ENCODE measurements at places on chromosomes 13 and 19. TPM values are rescaled to one million over a fixed set of nuclear protein-coding genes. Genes with fewer than 3 reads are reported as not detected.

Gene RHPN2
- 3.1 TPM for total RNA-seq

GRCh38 chr19:52237771-52238400, 31.5 kb upstream of the ZNF766 start:
- DNase-seq: peak; percentile 69
- no peak overlapping the region for H3K4me3 ChIP-seq
- H3K27me3 ChIP-seq: no peaks in the 10 kb centered on the region
- H3K27ac ChIP-seq: no peak overlapping the region

- H3K27me3 ChIP-seq: no peaks in the 10 kb centered on the region
- no peak for DNase-seq
- H3K27ac ChIP-seq: no peak overlapping the region
- H3K36me3 ChIP-seq: no peaks in the 10 kb centered on the region
- H3K4me3 ChIP-seq: no peak overlapping the region
- no peaks in the 10 kb centered on the region for H3K4me1 ChIP-seq
Observed at GRCh38 chr13:103517066-103517767, 451.0 kb upstream of the SLC10A2 start.

DNA sequence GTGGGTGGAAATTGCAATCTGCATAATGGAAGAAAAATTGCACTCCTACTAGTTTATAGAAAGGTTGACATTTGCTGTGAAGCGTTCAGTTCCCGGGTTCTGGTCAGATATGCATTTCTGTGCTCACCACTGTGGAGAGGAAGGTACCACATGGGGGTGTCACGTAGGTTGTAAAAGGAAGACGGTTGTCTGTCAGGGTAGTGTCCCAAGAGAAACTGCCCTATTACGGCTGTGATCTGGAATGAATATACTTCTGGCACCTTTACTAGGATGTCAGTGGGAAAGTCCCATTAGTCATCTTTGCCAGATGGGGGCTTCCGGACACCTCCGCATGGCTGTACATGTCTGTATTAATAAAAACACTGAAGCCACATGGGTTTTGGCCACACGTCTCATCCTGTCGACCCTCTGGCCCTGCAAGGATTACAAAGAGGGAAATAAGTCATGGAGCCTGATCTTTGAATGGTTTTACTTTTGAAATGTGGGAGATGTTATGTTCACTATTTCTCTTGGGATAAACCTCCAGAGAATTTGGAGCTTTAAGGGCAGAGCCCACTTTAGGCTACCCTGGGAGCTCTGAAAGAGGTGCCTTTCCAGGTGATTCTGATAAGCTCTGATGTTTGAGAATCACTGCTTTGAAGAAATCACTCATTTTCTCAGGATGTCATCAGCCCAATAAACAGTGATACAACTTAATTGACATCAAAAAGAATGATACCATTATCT, 133.9 kb downstream of the AKAP11 start:
- H3K27ac ChIP-seq: no peak overlapping the region
- no peak overlapping the region for H3K4me3 ChIP-seq
- H3K27me3 ChIP-seq: no peaks in the 10 kb centered on the region
- no peaks in the 10 kb centered on the region for H3K36me3 ChIP-seq
- no peaks in the 10 kb centered on the region for H3K4me1 ChIP-seq

DNA sequence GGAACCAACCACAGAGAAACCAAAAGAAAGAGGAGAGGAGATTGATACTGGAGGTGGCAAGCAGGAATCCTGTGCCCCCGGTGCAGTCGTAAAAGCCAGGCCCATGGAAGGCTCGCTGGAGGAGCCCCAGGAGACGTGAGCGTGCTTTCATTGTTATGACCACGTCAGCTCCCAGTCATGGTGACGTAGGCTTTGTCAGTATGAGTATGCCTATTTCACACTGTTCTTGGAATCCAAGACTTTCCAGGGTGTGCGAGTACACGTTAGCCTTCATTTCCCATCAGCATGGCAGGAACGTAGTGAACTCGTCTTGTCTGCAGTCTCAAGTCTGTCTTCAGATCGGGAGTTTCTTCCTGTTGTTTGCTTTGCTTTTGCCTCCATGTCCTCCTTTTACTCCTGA, 15.4 kb upstream of the CHAMP1 start:
- no peaks in the 10 kb centered on the region for H3K27me3 ChIP-seq
- H3K4me1 ChIP-seq: no peaks in the 10 kb centered on the region
- DNase-seq: no peak
- H3K27ac ChIP-seq: no peak overlapping the region
- peaks cover 51% of the 10 kb centered on the region for H3K36me3 ChIP-seq

Gene SLC25A41
- total RNA-seq: not detected

GRCh38 chr13:49932066-49932465, 4.1 kb downstream of the SPRYD7 start:
- no peak overlapping the region for H3K4me3 ChIP-seq
- H3K27me3 ChIP-seq: no peaks in the 10 kb centered on the region
- DNase-seq: no peak
- H3K27ac ChIP-seq: no peak overlapping the region

Gene PDX1
- not detected for total RNA-seq

- DNase-seq: no peak
- H3K4me1 ChIP-seq: no peaks in the 10 kb centered on the region
- no peak overlapping the region for H3K4me3 ChIP-seq
- no peaks in the 10 kb centered on the region for H3K36me3 ChIP-seq
Observed at GRCh38 chr13:22399801-22400420, 729.0 kb downstream of the FGF9 start.

DNA sequence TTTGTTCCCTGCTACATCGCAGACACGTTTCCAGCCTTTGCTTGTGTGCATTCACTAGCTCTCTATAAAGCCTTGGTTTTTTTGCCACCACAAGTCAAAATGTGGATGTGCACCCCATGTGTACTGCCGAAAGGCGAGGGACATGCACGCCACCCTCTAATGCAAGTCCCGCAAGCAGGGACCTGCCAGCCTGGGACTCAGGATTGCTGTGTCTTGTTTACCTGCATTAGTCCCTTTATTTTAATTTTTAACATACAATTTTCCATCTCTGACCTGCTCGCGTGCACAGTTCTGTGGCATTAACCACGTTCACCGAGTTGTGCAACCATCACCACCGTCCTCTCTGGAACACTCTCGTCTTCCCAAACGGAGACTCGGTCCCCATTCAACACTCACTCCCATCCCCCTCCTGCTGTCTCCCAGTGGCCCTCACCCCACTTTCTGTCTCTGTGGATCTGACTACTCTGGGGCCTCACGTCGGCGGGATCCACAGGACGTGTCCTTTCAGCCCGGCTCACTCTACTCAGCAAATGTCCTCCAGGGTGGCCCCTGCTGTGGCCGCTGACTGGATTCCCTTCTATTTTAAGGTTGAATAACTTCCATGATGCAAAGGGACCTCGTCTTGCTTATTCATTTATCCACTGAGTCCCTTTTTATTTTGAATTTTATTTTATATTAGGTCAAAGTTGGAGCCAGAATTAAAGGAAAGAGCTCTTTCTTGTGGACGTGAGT, 58.4 kb downstream of the RASA3 start:
- no peak for DNase-seq
- H3K4me3 ChIP-seq: no peak overlapping the region
- no peak overlapping the region for H3K27ac ChIP-seq
- no peaks in the 10 kb centered on the region for H3K36me3 ChIP-seq

Gene FGF22
- 0.35 TPM for total RNA-seq

Gene LIM2
- not detected for total RNA-seq

- no peak overlapping the region for H3K4me3 ChIP-seq
- H3K36me3 ChIP-seq: no peaks in the 10 kb centered on the region
- no peaks in the 10 kb centered on the region for H3K27me3 ChIP-seq
- no peak overlapping the region for H3K27ac ChIP-seq
- no peak for DNase-seq
- H3K4me1 ChIP-seq: no peaks in the 10 kb centered on the region
Observed at GRCh38 chr13:28129911-28130693, 8.2 kb upstream of the PAN3 start.

DNA sequence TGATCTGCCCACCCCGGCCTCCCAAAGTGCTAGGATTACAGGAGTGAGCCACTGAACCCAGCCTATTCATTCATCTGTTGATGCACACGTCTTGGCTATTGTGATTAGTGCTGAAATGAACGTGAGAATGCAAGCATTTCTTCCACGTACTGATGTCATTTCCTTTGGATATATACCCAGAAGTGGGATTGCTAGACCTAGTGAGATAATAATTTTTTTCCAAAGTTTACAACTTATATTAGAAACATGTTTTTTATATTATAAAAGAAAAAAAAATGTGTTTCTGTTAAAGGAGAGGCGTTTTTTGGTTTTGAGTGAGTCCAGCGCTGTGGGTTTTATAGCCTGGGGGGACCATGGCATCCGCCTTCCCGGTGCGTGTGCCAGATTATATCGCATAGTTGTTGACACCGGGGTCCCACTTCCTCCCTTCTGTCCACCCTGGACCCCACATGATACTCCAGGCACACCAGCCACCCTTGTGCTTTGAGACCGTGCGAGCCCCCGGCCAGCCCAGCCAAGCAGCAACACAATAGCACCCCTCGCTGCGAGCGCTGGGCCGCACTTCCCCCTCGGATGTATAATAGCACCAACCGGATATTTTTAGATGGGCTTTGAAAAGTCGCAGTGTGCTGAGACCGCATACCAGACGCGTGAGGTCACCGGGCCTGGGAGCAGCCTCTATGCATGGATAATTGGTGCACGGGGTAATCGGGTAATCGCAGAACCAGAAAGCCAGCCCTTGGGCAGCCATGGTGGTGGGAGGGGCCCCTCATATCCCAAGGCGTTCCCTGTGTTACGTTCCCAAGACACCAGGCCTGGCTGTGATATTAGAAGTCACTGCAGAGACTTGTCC, 59.6 kb downstream of the MYO9B start:
- peaks cover 47% of the 10 kb centered on the region for H3K4me1 ChIP-seq
- no peak overlapping the region for H3K4me3 ChIP-seq
- H3K36me3 ChIP-seq: no peaks in the 10 kb centered on the region
- peak; percentile 98 for DNase-seq
- no peaks in the 10 kb centered on the region for H3K27me3 ChIP-seq

Gene KRTDAP
- not detected for total RNA-seq

Gene ITM2B
- total RNA-seq: 495 TPM

Measured in right atrium auricular region (tissue), 2 donors.